ENCODE measurements at places on chromosomes 5 and 9.
A peak's percentile ranks its signal among the peaks of the same experiment; 100 is the strongest.

- DNase-seq: no peak
Measured at GRCh38 chr5:159917994-159918393, 1.7 kb downstream of the ADRA1B start.

DNA sequence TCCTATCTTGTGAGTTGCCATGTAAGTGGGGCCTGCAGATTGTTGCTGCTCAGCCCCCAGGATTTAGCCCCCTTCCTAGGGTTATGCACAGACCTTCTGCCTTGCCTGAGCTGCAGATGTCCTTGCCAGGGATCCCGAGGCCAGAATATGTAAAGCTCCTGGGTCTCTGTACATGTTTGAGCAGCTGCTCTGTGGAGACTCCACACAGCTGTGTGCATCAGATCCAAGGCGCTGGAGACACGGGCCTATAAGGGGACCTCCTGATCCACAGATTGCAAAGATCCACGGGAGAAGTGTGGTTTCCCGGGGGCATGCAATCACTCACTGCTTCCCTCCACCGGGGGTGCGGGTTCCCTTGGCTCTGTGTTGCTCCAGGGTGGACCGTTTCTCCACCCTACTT is 28.9 kb downstream of the TAF11L14 start:
- DNase-seq: no peak

GRCh38 chr5:10880934-10881333 is 119.9 kb upstream of the DAP start:
- no peak for DNase-seq

DNA sequence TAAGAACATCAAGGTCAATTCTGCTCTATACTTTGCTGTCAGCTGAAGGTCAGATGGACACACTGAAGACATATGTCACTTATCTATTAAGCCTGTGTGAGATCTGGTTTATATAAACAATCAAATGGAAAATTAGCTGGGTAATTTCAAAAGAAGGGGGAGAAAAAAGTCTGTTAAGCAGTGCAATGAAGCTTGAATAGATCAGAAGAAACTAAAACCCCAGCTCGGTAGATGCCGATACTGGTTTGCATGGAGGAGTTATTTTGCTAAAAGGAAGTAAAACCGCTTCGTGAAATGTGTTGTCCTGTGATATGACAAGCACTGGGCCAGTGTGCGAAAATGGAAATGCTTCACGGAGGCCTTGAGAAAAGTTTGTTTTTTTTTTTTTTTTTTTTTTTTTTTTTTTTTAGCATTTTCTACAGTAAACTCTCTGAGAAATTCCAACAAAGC is 148.8 kb downstream of the MEF2C start:
- DNase-seq: peak; percentile 19

DNA sequence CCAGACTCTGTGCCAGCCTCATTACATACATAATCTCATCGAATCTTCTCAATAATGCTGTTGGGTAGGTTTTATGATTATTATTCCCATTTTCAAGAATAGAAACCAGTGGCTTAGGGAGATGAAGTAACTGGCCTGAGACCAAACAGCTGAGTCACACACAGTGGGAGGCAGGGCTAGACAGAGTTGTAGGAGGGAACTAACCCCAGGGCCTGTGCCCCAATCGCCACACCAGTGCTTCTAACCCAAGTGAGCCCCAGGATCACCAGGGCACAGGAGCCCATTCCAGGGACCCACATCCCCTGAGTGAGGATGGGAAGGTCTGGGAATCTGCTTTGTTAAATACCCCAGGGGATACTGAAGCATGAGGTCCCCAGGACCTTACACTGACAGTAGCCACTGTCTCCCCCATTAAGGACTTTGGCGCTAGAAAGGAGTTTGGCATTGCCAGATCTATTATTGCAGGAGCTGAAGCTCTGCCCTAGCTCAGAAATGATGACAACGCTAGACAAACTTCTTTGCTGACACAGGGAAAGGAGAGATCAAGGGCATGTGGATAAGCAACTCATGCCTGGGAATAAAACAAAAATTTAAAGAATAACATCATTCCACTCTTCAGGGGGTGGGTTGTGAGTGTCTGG is 63.8 kb upstream of the PPARGC1B start:
- DNase-seq: no peak

DNA sequence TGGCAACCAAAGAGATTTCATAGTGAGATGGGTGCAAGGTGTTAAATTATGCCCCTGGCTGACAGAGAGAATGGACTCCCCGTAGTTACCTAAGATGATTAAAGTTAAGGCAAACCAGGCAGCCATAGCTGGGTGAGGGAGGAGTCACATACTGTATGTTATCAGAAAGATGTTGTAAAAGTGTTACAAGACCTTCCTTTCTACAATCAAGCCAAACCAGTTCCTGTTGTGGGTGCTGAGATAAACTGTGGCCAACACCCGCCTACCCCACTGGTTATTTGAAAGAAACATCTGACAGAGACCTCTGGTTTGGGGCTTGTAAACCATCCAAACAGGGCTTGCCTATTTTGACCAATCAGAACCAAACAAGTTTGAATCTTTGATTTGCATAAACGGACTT is 684.7 kb upstream of the NUDT12 start:
- no peak for DNase-seq

DNA sequence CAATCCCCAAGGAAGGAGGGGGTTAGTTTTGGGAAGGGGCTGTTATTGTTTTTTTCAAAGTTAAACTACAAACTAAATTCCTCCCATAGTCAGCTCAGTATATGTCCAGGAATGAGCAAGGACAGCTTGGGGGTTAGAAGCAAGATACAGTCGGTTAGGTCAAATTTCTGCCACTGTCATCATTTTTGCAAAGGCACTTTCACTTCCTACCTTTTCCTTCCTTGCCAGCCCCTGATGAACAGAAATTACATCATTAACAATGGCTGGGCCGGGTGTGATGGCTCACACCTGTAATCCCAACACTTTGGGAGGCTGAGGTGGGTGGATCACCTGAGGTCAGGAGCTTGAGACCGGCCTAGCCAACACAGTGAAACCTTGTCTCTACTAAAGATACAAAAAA is 51.5 kb upstream of the HRH2 start:
- DNase-seq: no peak

- DNase-seq: peak; percentile 36
Measured at GRCh38 chr5:99866740-99867139, 668.4 kb upstream of the FAM174A start.

- no peak for DNase-seq
Measured at GRCh38 chr9:25472085-25472607, 206.1 kb downstream of the TUSC1 start.

DNA sequence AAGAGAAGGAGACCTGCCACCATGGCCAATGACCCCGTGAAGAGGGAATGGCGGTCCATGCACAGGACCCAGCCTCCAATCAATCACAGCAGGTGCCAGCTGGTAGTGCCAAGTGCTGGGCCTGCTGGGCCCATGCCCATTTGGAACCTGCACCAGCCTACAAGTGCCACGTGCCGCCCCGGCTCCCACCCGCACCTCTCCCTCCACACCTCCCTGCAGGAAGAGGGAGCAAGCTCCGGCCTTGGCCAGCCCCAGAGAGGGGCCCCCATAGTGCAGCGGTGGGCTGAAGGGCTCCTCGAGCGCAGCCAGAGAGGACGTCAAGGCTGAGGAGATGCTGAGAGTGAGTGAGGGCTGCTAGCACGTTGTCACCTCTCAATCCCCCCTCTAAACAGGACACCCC is 37.8 kb upstream of the NPR3 start:
- DNase-seq: no peak

DNA sequence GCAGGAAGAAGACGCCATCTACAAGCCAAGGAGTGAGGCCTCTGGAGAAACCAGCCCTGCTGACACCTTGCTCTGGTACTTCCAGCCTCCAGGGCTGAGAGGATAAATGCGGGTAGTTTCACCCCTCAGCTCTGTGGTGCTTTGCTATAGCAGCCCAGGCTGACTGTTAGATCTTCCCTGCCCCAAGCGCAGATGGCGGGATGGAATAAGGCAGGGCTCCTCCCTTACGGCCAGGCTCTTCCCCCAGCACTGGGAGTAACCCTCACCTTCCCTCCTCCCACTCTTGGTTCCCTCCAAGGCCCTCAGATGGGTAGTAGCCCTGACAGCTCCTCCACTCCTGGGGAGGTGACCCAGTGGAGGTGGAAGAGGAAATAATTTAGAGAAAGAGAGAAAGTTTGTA is 285.1 kb downstream of the GADD45G start:
- no peak for DNase-seq

DNA sequence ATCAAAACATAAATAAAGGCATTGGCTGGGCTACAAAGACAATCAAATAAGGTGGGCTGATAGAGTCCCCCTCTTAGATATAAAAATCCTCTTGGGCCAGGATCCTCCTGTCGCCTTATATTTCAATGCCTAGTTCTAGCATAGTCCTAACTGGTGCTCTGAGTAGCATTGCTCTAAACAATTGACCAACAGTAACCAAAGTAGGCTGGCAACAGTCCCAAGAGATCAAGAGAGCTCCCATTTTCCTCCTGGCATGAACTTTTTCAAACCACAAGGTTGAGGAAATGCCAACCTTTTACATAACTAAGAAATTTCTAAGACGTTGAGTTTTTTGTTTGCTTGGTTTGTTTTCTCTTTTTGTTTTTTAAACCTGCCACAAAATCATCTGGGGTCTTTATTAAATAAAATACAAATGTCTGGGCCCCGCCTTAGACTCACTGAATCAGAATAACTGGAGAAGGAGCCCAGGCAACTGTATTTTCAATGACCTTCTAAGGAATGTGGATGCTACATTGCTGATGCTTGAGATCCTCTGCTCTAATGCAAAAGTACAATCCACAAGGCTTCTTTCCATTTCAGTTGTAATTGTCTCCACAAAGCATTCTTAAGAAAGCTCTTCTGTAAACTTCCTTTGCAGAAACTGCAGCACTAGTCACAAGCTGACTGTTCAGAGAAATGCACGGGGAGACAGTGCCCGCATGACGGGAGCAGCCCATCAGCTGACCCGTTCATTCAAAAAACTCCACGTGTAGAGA is 2.9 kb downstream of the SLC45A2 start:
- no peak for DNase-seq

DNA sequence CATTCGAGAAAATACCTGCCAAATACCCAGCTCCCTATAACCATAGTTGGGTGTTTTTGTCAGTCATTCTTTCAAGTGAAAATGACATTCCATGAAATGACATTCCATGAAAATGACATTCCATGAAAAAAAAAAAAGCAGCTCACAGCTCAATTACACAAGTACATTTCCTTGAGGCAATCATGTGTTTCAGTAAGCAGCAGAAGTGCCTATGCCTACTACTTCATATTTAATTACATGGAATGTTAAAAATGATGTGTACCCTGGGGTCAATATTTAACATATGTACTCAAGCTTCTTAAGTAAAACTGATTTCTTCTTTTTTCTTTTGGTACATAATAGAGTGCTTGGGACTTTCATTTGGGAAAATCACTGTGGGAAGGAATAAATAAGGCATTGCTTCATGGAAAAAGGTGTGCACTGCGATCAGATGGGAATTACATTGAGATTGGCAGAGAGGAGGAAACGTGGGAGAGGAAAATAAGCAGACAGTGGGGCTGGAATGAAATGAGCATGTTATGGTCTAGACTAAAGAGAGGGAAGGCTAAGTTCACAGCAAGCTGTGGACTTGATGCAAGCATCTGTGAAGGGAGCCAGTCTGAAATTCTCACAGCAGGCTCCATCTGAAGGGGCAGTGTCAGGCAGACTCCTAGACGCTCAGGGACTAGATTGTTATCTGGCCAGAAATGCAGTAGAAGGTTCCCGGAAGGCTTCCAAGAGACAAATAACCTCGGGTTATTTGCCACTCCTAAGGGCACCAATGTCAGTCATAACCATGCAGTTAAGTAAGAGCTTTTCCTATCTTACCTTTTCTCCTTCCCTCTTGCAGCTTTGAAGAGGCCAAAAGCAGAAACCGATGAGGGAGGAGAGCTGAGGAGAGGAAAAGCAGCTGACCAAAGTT is 15.2 kb upstream of the SPATA9 start:
- no peak for DNase-seq

- no peak for DNase-seq
Measured at GRCh38 chr9:86749161-86749893, 198.0 kb downstream of the GAS1 start.

GRCh38 chr9:115849679-115850412 is 303.7 kb upstream of the PAPPA start:
- no peak for DNase-seq

DNA sequence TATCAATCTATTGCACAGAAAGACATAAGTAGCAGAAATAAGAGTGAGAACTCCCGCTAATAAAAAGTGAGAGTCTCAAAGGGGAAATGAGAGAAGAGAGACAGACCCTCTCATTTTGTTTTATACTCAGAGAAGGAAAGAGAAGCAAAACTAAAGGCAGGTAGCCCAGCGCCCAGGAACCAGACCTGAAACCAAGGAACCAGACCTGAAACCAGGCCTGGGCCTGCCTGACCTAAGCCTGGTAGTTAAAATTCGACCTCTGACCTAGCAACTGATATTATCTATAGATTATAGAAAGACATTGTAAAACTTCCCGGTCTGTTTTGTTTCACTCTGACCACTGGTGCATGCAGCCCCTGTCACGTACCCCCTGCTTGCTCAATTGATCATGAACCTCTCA is 134.5 kb upstream of the SEMA6A start:
- no peak for DNase-seq

DNA sequence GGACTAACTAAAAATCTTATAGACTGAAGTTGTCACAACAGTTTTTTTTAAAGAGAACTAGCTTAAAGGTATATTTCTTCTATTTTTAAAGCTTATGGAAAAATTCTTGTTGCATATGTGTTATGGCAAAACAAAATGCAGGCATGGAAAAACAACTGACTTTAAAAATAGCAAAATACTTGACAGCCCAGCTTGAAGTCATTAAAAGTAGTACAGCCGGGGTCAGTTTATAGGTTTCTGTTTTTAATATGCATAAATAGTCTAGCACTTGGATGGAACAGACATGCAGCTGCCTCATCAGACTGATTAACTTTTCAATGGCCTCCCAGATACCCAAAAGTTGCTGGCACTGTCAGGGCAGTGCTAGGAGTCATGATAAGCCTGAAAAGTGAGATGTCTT is 22.3 kb upstream of the ARL15 start:
- DNase-seq: no peak

DNA sequence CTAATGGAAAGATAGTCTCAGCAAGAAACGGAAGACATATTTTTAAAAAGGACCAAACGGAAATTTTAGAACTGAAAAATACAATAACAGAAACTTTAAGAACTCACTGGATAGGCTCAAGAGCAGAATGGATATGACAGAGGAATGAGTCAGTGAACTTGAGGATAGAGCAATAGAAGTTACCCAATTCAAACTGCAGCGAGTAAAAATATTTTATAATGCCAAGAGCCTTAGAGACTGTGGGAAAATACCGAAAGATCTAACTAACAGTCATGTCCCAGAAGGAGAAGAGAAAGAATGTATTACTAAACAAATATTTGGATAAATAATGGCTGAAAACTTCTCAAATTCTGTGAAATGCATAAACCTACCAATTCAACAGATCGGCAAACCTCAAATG is 40.8 kb downstream of the ADAMTS2 start:
- no peak for DNase-seq

DNA sequence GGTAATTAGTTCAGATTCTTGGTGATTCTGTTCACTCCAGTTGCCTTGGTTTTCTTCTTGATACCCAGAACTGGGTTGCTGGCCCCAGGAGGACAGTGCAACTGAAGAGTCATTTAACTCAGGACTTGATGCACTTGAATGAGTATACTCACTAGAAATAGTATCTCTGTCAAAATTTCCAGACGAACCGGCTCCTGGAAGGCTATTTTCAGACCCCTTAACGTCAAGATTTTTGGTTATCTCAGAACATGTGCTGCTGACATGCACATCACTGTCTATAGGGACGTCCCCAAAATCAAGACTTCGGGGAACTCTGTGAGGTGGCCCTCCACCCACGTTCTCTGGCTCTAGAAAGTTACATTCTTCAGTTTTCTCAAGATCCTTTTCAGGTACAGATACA is 56.7 kb upstream of the PCA3 start:
- DNase-seq: peak; percentile 49

- DNase-seq: no peak
Measured at GRCh38 chr9:17453751-17454150, 125.1 kb upstream of the SH3GL2 start.
